ENCODE measurements at places on chromosomes 5 and 9.

- DNase-seq, result peak; percentile 37
Measured at GRCh38 chr5:148950471-148950863, 112.4 kb downstream of the SH3TC2 start.

DNA sequence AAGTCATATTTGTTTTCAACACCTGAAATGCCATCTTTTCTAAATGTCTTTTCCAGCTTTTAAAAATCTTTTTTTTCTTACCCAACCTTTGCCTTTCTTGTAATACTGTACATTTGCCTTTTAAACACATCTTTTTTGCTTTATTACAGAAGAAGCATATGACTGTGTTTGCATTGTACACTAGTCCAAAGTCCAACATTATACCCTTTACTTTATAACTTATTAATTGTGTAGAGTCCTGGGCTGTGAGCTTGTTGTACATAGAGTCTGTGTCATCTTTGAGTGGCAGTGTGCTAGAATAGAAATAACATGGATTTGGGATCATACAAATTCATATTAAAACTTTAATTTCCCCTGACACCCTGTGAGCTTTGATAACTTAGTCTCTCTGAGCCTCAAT, 23.7 kb downstream of the CWC27 start:
- DNase-seq, result no peak

- no peak for DNase-seq
Measured at GRCh38 chr5:6540111-6540827, 91.6 kb downstream of the UBE2QL1 start.

- peak; percentile 57 for DNase-seq
Measured at GRCh38 chr9:89564346-89564878, 40.4 kb upstream of the GADD45G start.

DNA sequence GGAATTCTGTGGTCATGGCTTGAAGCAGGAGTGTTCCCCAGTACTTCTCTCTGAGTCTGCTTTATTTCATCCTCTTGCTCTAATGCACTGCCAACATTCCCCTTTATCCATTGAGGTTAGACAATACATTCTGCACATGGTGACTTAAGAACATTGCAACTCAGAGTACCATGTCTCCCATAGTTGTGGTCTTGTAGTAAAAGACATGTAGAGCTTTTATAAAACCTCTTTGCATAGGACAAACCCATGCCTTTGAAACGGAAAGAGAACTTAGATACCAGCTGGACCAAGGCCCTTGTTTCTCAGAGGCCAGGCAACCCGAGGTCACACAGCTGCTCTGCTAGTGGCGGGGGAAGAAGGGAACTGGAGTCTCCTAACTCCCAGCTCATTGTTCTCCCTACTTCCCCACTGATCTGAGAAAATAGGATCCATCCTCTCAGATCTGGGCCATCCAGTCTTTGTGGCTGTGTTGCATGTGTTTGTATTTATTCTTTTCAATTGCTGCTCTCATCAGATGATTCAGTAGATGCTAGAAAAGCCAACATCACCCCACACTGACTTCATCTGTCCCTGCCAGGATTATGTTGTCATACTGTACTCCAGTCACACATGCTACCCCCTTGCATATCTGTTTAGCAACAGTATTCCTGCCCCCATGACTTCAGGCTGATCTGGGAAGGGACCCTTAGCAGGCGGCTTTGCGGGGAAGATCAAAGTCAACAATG, 236.9 kb downstream of the SAXO1 start:
- DNase-seq, result no peak

DNA sequence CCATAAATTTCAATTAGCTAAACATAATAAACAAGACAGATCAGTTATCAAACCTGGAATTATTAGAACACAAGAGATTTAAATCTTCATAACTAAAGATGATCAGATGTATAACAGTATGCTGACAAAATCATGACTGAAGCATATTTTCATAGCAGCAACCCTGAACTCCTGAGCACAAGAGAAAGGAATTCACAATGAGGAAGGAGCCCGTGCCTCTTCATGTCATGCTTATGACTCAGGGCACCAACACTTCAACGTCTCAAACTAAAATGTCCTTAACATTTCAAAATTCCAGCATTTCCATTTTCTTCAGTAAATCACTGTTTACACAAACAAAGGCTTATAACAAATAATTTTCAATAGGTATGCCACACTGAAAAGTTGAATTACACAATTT, 6.7 kb downstream of the AP3B1 start:
- peak; percentile 37 for DNase-seq

DNA sequence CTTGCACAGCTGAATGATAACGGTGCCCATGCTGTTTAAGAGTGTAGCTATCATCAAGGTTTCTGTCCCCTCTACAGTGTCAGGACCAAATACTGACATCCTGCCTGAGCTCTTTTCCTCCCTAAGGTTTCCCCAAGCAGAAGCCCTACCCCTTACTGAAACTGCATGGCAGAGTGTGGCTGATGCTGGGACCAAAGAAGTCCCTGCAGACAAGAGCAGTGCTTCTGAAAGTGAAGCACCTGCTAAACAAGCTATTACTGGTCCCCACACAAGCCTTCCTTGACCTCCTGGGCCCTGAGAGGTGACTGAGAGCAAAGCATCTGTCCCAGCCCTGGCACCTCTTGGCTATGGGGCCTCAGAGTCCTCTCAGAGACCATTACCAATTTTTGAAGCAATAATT, 56.1 kb downstream of the CFAP90 start:
- DNase-seq, result no peak

DNA sequence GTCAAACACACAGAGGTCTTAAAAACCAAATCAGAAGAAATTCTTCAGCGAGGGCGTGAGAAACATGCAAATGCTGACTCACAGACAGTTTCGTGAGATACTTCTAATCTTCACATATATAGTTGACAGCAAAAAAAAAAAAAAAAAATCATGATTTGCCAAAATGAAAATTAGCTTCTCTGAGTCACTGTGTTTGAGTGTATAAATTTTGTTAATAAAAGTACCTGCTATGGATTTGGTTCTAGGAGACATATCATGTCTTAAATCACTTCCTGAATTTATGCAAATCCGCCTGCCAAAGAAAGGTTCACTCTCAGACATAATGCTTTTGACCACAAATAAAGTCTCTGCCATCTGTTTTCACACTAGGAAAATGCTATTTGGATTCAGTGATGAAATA, 114.3 kb downstream of the SLC1A3 start:
- DNase-seq, result no peak

DNA sequence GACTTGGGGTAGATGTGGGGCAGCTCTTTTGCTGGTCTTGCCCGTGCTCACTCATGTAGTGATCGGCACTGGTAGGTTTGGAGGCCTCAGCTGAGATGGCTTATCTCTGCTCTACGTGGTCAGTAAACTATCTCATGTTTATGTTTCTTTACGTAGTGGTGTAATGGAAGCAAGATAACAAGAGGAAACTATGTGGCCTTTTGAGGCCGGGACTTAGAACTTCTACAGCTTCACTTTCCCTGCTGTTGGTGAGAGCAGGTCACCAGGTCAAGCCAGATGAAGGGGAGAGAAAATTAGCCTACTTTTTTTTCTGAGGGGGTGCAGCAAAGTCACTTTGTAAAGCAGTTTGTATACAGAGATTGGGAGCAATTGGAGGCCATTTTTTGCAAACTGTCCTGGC, 8.5 kb downstream of the FOCAD start:
- no peak for DNase-seq

DNA sequence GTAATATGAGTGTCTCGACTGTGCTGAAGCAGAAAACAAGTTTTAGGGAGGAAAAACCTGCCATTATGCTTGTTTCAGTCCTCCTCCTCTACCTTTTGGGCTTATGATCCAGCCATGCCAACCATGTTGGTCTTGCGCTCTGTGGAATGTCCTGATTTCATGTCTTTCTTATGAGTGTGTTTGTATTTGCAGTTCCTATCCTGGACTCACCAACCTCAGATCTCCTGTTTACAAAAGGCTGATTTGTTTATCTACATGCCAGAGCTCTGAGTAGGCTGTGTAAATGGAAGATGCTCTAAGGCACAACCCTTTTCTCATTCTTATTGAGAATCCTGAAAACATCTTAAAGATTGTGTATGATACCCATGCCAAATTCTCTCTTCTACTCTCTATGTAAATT, 138.6 kb downstream of the ARHGEF28 start:
- DNase-seq, result no peak

- no peak for DNase-seq
Measured at GRCh38 chr9:18910916-18911315, 122.1 kb downstream of the SAXO1 start.

GRCh38 chr9:26566141-26566540, 326.5 kb downstream of the CAAP1 start:
- DNase-seq, result no peak

DNA sequence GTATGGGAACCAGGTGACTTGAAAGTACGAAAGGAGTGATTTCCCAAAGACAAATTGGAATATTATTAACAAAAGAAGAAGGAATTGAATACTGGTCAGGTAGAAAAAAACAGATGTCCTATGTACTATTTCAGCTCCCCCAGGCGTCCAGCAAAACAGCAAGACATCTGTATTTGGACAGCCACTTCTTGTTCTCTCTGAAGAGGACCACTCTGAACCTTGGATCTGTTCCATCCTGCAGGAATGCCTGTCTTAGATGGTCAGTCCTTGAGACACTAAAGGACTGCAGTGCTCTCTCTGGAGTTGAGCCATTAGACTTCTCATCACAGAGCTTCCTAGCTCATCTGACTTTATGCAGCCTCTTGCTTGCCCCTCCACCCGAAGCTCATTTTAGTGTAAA, 74.4 kb upstream of the RARS1 start:
- DNase-seq, result no peak

DNA sequence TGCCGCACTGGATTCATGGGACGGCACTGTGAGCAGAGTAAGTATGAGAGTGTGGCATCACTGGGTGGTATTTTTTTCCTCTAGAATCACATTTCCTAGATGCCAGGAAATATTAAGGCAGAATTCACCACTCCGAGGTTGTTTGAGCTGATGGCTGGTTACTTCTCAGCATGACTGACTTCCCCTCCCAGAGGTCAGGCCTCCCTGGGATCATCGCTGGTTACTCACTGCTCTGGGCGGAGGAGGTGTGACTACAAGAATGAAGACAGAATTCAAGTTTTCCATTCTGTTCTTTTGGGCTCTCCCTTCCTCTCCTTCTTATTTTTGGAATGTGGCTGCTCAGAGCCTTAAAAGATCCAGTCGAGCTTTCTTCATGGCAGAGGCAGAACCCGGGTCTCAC, 76.6 kb upstream of the PRRC1 start:
- no peak for DNase-seq

GRCh38 chr9:99113414-99114048, 8.6 kb downstream of the TGFBR1 start:
- DNase-seq, result no peak

GRCh38 chr5:122292332-122292731, 19.7 kb upstream of the SNCAIP start:
- no peak for DNase-seq

DNA sequence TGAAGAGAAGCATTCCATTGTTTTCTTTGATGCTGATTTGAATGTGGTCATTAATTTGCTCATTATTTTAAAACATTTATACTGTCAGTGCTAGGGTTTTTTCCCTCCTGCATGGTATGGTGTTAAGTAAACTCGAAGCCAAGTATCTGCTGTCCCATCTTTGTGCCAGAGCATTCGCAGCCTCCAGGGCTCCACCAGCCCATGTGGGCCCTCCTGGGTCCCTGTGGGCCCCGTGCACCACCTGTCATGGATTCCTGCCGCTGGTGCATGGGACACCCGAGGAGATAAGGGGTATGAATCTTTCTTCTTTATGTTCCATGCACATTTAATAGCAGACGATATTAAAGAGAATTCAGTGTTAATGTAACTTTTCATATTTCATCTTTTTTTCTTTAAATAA, 95.1 kb downstream of the TRIO start:
- no peak for DNase-seq

GRCh38 chr5:163347671-163348070, 89.7 kb upstream of the CCNG1 start:
- peak; percentile 56 for DNase-seq

DNA sequence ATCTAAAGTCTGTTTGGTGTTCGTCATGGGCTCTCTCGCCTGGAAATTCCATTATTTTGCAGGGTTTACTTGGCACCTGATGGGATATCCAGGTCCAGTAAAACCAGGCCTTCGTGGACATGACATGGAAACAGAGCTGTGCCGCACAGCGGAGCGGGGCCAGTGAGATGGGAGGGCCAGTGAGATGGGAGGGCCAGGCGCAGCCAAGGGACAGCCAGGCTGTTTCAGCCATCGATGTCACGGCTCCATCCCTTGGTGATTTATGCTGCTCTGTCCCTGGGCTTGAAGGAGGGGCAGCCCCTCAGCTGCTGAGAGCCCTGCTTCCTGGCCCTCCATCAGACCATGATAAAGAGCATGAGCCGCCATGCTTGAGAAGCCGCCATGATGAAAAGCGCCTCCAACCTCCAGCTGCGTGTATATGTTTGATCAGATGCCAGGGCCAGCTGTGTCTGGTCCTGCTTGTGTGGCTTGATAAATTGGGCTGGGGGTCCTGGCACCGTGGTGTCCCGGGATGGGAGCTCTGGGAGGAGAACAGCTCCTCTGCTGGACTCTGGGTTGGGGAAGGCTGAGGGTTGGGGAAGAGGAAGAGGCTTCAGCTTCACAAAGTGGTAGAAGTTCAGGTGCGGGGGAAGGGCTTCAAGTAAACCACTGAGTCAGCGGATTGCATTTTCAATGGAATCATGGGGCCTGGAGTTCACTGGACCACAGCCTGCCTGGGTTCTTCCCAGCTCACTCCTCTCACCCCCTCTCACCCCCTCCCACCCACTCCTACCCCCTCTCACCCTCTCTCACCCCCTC, 6.1 kb upstream of the COL5A1 start:
- DNase-seq, result no peak

GRCh38 chr5:82591021-82591515, 312.9 kb upstream of the RPS23 start:
- DNase-seq, result no peak

DNA sequence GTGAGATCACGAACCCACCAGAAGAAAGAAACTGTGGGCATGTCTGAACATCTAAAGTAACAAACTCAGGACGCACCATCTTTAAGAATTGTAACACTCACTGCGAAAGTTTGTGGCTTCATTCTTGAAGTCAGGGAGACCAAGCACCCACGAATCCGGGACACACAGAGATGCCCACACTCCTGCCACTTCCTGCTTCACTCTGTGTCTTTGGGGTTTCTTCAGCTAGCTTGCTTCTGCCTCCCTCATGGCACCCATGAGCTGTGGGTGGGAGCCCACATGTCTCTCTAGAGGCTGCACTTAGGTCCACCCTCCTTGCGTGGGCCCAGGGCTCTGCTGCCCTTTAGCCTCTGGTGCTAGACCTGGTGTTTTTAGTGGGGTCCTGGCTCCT, 61.2 kb upstream of the CNOT6 start:
- DNase-seq, result no peak

GRCh38 chr9:136389396-136389795, 10.6 kb downstream of the SNAPC4 start:
- DNase-seq, result no peak
